ENCODE measurements at places on chromosomes 5 and 9.

DNA sequence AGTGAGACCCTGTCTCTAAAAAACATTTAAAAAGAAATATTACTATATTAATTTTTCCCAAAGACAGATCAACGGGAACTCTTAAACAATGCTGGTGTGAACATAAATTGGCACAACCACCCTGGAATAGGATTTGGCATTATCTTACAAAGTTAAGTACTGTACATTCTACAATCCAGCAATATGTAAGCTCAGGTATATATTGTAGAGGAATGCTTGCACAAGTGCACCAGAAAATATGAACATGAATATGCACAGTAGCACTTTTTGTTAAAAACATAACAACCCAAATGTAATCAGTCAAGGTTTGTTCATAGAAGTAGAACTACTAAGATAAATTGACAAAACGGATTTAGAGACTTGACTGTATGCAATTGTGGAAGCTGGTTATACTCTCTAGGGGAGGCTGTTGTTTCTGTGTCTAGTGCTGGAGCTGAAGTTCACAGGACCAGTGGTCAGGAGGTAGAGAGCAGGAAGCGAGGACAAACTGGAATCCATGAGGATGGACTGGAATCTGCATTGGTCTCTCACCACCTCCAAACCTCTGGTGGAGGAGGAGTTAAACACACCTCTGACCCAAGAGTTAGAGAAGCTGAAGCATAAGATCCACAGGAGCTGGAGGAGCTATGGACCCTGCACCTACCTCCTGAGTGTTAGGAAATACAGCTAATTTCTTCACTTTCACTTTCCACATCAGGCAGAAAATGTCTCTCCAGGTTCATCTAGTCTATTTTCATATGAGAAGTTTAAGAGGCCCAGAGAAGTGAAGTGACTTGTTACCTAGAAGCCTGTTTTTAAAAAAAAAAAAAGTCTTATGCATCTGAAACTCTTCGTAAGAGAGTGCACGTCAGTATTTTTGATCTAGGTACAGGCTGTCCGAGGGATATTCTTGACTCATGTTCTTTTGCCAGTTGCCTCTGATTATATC lies 20.3 kb upstream of the RIC1 start:
- no peak for DNase-seq

- no peak for DNase-seq
These were observed 489.9 kb downstream of the PSAT1 start for GRCh38 chr9:78786794-78787193.

DNA sequence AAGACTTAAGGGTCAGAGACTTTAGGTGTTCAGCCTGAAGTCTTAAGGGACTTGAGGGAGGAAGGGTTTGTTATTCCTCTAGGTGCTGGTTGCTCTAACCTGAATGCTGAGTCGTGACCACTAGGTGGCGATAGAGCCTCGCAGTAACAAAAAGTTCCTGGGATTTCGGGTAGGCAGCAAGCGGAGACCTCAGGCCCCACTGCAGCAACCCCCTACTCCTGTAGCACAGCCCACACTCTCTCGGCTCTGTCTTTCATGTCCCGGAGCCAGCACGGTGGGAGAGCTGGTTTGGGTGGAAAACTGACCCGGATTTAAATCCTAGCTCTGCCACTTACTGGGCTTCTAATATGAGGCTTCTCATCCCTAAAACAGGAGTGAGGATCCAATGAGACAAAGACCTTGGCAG lies 100.3 kb upstream of the PANK3 start:
- no peak for DNase-seq

DNA sequence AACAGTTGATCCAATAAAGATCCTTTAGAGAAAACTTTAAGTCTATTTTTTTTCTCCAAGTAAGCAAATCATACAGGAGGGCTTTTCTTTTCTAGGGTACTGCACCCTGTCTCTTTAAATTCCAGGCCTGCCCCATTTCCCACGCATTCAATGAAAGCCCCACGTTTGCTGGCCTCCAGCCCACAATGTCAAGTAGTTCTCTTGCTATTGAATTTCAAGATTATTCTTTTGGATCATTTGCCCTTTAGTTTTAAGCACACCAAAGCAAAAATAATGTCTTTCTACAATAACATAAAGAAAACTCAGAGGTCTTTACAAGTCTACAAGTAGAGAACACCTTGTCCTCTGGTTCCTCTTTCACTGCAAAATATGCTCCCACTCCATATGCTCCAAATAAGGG lies 15.6 kb downstream of the MLLT3 start:
- DNase-seq, result no peak

DNA sequence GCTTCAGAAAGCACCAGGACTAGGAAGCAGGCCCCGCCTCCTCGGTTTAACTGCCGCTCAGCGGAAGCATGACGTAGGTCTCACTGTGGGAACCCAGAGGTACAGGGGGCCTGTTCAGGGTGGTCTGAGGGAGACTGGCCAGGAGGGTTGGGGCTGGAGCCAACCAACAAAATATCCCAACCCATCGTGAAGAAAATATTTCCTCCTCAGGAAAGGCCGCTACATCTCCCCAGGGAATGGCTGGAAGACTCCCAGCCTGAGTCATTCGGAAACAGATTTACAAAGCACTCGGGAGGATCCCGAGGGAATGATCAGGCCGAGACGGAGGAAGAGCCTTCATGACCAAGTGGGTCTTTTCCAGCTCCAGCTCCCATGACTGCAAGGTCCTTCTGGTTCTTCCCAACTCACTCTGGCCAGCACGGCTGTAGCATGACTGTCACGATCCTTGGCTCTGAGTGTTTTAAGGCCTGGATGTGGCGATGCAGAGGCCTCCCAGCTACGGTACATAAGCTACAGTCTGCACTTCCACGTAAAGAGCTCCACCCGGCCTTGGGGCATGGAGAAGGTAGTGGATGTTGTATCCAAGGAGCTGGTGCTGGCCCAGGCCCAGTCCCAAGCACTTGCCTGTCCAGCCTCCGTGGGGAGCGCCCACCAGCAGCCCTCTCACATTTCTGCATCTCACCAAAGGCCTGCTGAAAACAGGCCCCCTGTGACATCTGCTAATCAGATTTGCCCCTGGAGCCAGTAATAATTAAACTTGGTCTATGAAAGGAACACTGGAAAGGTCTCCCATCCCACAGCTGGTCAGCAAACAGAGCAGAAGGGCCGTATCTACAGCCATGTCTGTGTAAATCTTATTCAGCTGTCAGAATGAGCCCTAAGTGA lies 100.6 kb downstream of the LHFPL2 start:
- DNase-seq, result no peak

DNA sequence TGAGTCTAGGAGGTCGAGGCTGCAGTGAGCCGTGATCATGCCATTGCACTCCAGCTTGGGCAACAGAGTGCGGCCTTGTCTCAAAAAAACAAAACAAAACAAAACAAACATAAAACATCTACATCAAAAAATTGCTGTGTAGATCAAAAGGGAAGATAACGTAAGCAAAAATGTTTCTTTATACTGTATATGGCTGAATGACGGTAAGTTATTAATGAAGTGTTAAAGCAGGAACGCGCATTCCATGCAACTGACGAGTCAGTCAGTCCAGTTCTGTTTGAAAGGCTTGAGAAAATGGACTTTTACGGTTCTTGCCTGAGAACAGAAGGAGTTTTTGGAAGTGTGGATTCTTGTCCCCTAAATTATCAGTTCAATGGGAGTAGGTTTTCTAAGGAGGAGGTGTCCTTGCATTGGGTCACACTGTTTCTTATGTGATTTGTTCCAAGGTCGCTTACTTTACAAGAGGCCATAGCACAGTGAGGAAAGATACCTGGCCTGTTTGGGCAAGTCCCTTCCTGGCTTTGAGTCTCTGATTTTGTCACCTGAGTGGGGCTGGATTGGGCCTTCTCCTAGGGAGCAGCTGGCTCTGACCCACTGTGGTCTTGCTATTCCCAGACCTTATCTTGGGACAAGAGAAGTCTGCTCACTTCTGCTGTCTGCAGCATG lies 6.6 kb upstream of the PTGS1 start:
- no peak for DNase-seq

DNA sequence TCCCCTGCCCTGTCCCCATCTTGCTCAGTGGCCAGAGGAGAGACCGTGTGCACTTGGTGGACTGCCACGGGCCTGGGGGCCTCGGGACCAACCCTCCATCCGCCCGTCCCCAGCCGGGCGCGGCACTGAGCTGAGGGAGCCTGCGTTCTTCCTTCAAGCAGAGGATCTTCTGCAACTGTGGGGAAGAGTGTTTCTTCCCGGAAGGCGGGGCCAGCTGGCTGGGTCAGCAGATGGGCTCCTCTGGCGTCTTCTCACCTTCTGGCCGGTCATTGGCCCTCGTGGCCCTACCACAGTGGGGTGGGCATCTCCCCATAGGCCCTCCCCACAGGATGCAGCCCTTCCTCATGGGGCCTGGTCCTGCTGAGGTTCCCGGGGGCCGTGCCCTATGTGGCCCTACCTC lies 17.4 kb downstream of the RXRA start:
- no peak for DNase-seq

GRCh38 chr9:90340421-90340820 lies 302.2 kb downstream of the DIRAS2 start:
- no peak for DNase-seq

- no peak for DNase-seq
These were observed 106.8 kb upstream of the NREP start for GRCh38 chr5:111863801-111864200.

- no peak for DNase-seq
These were observed 50.7 kb downstream of the PRRC1 start for GRCh38 chr5:127568166-127568565.

DNA sequence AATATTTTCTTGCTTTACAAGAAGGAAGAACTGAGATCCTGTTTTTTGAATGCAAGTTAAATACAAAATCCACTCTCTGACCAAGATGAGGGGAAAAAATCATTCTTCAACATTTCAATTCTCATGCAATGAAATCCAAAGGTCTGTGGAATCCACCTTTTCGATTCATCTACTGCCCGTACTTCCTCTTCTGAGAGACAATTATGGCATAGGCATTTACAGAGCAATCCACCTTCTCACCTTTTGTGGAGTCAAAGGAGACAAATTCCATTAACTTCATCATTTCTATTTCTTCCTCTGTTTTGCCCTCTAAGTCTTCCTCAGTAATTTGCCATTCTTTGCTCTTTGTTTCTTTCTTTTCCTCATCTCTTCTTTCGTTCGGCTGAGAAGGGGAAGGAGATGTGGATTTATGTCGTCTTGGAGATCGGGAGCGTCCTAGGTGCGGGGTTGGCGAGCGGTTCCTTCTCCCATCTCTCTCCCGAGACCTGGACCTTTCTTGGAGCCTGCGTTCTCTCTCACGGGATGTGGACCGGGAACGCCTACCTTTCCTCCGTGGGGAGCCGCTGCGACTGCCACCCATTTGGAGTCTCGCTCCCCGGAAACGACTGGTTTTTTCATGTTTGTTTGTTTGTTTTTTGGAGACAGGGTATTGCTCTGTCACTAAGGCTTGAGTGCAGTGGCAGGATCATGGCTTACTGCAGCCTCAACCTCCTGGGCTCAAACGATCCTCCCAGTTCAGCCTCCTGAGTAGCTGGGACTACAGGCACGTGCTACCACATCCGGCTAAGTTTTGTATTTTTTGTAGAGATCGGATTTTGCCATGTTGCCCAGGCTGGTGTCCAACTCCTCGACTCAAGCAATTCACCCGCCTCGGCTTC lies 24.3 kb upstream of the AFF4 start:
- no peak for DNase-seq

GRCh38 chr5:140718266-140718592 lies 18.0 kb downstream of the ZMAT2 start:
- DNase-seq, result no peak
